ENCODE measurements at places on chromosomes 7 and 10. TPM values are rescaled to one million over a fixed set of nuclear protein-coding genes. Genes with fewer than 3 reads are reported as not detected.
A peak's percentile ranks its signal among the peaks of the same experiment; 100 is the strongest.

The MAP3K8 gene
- polyA plus RNA-seq: 4.9 TPM

The LRIT1 gene
- polyA plus RNA-seq: not detected

GRCh38 chr10:34262985-34263384, 552.1 kb downstream of the PARD3 start:
- no peak for DNase-seq

The MYL10 gene
- polyA plus RNA-seq: not detected

GRCh38 chr7:139452958-139453672, 30.4 kb downstream of the KLRG2 start:
- no peak for DNase-seq

DNA sequence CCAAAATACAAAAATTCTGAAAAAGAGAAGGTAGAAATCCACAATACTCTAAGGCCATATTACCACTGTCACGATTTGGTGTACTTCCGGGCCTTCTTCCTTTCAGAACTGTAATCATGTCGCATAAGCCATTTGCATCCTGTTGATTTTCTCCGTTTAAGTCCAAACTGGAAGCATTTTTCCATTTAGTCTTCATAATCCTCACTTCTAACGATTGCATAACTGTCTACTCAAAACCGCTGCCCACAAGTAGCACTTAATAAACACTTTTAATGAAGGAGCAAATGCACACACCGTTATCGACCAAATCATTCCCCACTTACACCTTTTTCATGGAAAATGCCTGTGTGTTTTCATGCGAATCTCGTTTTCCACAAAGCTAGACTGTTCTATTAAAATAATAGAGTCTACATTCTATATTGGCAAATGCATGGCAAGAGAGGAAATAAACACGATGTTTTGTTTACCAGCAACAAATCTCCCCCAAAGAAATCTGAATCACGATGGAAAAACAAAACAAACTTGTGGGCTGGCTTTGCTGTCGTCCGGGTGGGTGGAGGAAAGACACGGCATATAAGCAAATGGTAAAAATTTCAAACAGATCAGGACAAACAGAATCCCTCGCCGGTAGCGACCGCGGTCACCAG, 1.0 kb downstream of the ATE1 start:
- no peak for DNase-seq

- no peak for DNase-seq
These were observed 27.9 kb downstream of the PON1 start for GRCh38 chr7:95296456-95296855.

The MYO1G gene
- 0.02 TPM for polyA plus RNA-seq

DNA sequence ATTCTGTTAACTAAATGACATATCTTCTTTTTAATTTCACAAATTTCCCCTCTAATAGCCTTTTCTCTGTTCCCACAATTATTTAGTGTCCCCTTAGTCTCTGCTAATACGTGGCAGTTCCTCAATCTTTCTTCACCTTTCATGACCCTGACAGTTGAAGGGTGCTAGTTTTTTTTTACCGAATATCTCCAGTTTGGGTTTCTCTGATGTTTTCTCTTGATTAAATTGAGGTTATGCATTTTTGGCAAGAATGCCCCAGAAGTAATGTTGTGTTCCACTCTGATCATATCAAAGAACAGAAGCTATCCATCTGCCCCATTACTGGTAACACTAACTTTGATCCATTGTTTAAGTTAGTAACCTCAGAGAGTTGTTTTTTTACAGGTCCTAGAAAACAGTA, 133.6 kb upstream of the ASAH2 start:
- DNase-seq: no peak

DNA sequence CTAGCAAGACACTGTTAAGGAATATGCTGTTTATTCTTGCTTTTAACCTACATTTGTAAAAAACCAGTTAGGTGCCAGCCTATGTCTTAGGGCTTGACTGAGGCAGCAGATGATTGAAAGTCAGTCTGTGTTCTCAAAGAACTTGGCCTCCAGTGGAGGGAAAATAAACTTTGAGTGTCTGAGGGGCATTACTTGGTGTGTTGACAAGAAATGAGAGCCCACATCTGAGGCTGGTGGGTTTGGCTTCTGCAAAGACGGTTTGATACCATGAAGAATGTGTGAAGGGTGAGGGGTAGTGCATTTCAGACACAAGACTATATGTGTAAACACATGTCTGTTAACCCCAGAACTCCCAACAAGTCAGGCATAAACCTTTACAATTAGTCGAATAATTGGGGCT, 28.5 kb downstream of the CCSER2 start:
- DNase-seq: no peak

The CFTR gene
- not detected for polyA plus RNA-seq

The EN2 gene
- polyA plus RNA-seq: 0.09 TPM

The CFAP69 gene
- polyA plus RNA-seq: 0.67 TPM

The PRKCQ gene
- polyA plus RNA-seq: 7.2 TPM

DNA sequence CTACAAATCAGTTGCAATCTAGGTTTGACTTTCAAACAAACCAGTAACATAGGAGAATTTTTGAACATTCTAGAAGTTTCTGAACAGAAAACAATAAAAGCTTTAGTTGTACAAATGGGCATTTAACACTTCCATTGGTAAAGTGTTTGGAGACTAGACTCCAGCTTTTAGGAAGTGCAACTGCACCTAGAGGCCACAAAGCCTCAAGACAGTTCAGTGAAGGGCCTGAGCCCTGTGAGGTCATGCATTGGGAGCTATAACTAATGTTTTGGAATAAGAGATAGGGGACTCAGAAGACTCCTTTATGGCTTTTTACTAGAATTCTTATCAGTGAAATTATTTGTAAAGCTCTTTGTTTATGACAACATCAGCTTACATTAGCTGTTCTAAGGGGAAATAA, 3.0 kb upstream of the EPHB6 start:
- no peak for DNase-seq

- DNase-seq: no peak
These were observed 58.3 kb upstream of the NKX6-2 start for GRCh38 chr10:132844069-132844809.

GRCh38 chr7:71221049-71221448, 89.1 kb downstream of the GALNT17 start:
- DNase-seq: no peak

The ZC3HAV1L gene
- polyA plus RNA-seq: 7.9 TPM

The COL1A2 gene
- 0.16 TPM for polyA plus RNA-seq

The LRRC4 gene
- polyA plus RNA-seq: 0.01 TPM

The ITIH2 gene
- not detected for polyA plus RNA-seq

The CCL24 gene
- polyA plus RNA-seq: not detected

GRCh38 chr7:129494041-129494440, 8.3 kb upstream of the SMKR1 start:
- peak; percentile 11 for DNase-seq

DNA sequence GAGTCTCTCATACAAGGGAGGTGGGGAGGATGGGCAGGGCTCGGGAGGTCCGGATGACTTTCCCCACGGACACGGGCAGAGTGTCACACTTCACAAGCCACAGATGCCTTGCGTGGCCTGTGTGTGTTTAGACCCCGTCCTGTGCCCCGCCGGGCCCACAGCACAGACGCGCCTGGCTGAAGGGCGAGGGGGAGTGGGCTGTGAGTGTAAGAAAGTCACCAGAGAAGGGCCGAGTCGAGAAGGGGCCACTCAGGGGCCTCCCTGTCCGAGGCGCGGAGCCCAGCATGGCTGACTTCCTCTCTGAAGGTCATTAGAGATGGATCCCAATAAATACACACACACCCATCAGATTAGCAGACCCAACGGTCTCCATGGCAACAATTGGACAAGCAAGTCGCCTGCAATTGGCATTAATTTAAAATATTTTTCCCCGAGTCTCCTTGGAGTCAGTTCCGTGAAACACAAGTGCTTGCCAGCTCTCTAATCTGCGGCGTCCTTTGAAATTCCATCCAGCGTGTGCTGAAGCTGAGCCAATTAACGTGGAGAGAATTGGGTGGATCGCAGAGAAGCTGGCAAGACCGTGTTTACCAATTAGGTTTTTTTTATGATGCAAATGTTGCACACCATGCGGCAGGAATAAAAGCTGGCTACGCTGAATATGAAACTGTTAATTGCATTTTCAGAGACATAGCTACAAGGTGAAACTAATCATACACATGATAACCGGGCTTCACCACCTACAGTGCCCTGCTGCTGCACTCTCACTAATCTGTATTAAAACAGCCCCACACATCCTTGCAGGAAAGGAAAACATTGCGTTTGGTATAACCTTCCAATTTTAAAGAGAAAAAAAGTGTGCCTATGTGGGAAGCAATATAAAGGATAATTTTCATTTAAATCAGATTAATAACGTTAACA, 571.2 kb downstream of the PTPRN2 start:
- DNase-seq: no peak

DNA sequence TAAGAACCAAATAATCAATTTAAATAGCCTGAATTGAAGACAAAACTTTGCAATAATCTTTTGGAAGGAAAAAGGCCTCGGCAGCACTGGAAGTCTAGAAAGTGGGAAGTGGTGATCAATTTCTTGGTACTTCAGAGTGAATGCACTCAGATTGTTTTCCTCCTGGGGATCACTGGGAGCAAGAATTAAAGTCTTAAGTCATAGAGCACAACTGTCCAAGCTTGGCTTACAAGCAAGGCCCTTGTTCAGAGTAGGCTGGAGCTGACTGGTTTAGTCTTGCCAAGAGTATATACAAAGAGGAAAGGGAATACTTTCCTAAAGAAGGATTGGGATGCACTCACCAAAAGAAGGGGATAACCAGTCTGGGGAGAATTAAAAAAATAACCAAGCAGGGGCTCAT, 637.1 kb downstream of the CCSER2 start:
- no peak for DNase-seq

The ZNF479 gene
- polyA plus RNA-seq: not detected

The STEAP4 gene
- 0.52 TPM for polyA plus RNA-seq

- DNase-seq: no peak
These were observed 232.2 kb downstream of the KIAA1217 start for GRCh38 chr10:24440817-24441797.

The FAM24A gene
- polyA plus RNA-seq: not detected

GRCh38 chr10:90062786-90063185, 361.4 kb downstream of the KIF20B start:
- DNase-seq: no peak

DNA sequence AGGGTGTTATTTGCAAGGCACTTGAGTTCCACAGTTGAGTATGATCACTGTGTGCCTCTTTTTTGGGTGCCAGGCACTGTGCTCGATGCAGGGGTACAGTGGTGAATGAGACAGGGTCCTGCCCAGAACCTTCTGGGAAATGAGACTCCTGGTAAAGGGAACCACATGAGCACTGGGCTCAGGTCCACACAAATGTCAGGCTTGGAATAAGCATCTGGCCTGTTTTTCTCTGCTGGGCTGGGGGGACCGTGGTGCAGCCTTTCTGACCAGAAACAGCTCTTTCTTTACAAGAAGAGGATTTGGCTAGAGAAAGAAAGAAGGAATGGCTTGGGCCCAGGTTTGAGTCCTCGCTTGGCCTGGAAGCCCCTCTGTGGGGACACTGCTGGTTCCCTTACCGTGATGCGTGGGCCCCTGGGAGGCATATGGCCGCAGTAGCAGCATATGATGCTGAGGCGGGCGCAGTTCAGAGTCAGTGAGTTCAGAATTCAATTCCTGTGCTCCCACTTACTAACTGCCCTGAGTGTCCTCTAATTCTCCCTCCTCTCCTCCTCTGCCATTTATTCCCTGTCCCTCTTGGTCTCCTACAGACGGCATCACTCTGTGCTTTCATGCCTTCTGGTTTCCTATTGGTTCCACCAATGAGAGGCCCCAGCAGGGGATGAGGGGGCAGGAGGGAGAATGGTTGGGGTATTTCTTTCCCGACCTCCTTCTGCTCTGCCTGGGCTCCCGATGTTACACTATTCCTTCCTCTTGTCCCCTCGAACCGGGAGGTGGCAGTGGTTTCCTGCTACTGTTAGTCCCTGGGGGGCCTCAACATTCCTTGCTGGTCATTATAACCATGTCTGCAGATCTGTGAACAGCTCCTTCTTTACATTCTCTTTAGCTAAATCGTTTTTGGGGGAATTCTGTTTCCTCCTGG, 9.6 kb upstream of the KCP start:
- no peak for DNase-seq

The CFAP46 gene
- 0.55 TPM for polyA plus RNA-seq

DNA sequence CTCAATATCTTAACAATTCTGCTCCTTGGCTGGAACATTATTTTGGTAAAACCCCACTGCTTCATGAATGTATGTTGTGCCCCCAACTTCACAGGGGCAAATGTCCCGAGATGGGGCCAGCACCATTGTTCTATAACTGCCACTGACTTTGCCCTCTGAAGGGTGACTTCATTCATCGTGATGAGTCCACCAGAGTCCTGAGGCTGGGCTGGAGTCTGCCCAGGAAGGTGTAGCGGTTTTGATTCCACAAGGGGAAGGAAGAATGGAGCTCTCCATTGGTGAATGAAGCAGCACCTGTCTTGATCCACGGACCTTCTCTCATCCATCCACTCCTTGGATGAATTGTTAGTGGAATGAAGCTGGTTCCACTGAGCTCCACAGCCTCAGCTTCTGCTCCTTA, 18.4 kb downstream of the AKR1B1 start:
- DNase-seq: no peak

The CDNF gene
- 1.1 TPM for polyA plus RNA-seq

The ABLIM1 gene
- polyA plus RNA-seq: 91.7 TPM

The CPA2 gene
- polyA plus RNA-seq: 0.41 TPM

DNA sequence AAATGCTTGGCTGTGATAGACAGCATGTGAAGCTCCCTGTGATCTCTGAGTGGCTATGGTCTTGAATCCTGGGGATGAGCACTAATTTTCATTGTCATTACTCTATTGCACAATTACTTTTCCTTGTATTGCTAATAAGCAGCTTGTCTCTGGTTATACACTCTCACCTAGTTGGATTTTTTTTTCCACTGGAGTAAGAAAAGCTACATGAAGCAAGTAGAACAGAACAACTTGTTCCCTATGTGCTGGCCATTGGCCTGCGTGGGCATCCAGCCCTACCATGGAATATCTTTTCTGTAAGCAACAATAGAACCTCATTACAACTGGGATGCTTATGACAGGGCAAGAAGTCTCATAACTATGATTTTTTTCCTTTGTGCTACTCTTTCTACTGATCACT, 807.4 kb downstream of the TNS3 start:
- DNase-seq: no peak

DNA sequence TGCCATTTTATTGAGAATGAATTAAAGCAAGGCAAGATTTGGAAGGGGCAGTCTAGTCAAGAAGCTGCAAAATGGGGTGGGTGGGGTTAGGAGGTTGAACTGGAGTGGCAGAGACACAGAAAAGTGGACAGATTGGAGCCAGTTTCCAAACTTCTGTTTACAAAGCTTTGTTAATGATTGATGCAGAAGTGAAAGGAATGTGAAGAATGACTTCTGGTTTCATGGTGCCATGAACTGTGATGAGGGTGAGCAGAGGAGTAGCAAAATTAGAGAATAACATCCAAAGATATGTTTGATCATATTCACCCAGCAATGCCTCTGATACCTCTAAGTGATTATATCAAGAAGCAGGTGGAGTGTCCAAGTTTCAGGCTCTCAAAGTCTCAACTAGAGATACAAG, 1118.0 kb upstream of the C7orf33 start:
- DNase-seq: no peak

DNA sequence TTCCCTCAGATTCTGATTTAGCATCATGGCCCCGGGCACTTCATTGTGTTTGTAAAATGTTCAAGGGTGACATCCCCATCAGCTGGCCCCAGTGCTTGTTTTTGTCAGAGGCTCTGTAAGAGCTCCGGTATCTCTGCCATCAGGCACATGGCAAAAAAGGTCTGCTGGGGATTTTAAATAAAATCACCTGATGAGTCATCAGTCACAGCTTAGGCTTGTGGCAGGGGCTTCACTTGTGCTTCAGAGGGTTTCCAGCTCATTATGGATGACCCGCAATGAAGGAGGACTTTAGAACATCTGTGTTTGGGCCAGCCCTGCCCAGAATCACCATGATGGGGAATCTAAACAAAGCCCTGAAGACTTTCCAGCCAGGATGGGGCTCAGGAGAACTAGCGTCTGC, 259.9 kb downstream of the ZEB1 start:
- DNase-seq: no peak

All from keratinocyte (primary cell).